ENCODE measurements at places on chromosomes 6 and 20.

- H3K36me3 ChIP-seq: no peaks in the 10 kb centered on the region
- H3K27me3 ChIP-seq: no peaks in the 10 kb centered on the region
- DNase-seq: no peak
- H3K27ac ChIP-seq: no peak overlapping the region
- H3K4me3 ChIP-seq: no peak overlapping the region
- no peaks in the 10 kb centered on the region for H3K4me1 ChIP-seq
Measured at GRCh38 chr6:143961886-143962878, 45.9 kb downstream of the PLAGL1 start.

DNA sequence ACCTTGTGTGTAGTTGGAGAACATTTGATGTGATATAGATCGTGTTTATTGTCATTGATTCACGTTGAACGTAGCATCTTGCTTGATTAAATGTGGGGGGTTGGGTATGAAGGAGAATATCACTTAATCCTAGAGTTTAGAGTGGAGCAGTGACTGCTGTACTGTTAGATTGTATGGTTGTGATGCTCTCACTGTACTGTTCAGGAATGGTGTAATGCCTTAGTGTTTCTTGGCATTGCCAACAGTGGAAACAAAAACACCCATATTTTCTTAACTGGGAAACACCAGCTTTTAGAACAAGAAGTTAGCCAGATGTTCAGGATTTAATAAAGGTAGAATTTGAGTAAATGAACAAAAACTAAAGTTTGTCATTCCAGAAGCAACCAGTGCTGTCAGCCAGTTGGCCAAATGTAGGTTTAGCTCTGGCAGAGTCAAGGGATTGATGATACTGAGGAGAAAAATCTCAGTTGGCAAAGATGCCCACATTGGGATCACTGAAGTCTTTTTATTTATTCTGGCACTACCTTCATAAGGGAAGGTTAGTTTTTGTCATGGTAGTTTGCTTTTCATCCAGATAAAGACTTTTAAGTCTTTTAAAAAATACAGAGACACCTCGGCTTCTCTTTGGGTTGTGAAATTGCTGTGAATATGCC is 129.9 kb downstream of the JARID2 start:
- no peak for DNase-seq
- no peak overlapping the region for H3K27ac ChIP-seq
- H3K27me3 ChIP-seq: no peaks in the 10 kb centered on the region
- peaks cover 4% of the 10 kb centered on the region for H3K36me3 ChIP-seq

DNA sequence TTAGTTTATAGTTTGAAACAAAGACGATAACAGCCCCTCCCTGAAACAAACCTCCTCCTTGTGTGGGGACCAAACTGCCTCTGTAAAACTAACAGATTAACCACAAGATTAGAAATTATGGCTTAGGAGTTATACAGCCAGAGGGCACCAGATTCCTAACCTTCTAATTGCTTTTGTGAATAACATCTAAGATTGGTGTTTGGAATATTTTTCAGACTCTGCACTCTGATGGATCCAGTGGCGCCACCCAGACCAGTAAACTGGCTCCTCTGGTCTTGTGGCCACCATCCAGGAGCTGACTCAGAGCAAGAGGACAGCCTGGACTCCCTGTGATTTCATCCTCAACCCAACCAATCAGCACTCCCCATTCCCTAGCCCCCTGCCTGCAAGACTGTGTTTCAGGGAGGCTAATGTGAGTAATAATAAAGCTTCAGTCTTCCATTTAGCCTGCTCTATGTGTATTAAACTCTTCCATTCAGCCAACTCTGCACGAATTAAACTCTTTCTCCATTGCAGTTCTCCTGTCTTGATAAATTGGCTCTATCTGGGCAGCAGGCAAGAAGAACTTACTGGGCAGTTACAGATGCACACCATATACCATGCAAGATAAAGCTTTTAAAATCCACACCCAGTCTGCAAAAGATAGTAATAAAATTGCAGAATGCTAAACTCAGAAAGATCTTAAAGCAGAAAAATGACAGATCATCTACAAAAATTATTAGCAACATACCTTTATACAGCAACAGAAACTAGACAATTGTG is 58.5 kb upstream of the SLC22A16 start:
- no peak overlapping the region for H3K4me3 ChIP-seq
- no peaks in the 10 kb centered on the region for H3K4me1 ChIP-seq
- H3K36me3 ChIP-seq: no peaks in the 10 kb centered on the region
- no peak for DNase-seq
- H3K27me3 ChIP-seq: no peaks in the 10 kb centered on the region

DNA sequence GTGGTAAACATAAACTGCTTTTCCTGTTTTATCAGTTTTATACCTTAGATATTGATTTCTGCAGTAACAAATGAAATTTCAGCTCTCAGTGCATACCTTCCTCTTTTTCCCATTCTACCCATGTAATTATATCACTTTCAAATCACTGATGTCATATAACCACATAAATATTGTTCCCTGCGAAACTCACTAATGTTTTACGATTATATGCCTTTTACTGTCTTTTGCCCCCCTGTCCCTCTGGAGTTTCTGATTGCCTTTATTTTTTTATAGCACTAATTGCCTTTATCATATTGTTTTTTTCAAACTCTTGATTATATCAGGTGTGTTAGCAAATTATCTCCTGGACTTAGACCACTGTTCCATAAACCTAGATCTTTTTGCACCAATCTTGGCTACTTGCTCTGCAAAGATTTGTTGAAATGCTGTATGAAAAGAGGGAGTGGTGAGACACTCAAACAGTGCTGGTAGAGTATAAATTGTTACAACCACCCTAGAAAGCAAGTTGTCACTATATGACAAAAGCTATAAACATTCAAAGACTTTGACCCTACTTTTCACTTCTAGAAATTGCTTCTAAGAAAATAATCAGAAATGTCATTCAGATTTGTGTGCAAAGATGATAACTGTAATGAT is 29.6 kb upstream of the EDN1 start:
- H3K27ac ChIP-seq: no peak overlapping the region
- no peaks in the 10 kb centered on the region for H3K27me3 ChIP-seq
- no peaks in the 10 kb centered on the region for H3K4me1 ChIP-seq
- no peaks in the 10 kb centered on the region for H3K36me3 ChIP-seq
- no peak for DNase-seq
- H3K4me3 ChIP-seq: no peak overlapping the region

GRCh38 chr6:111601886-111602285 is 3.8 kb downstream of the TRAF3IP2 start:
- no peak overlapping the region for H3K4me3 ChIP-seq
- no peaks in the 10 kb centered on the region for H3K27me3 ChIP-seq
- peaks cover 15% of the 10 kb centered on the region for H3K4me1 ChIP-seq
- H3K27ac ChIP-seq: no peak overlapping the region
- no peaks in the 10 kb centered on the region for H3K36me3 ChIP-seq

DNA sequence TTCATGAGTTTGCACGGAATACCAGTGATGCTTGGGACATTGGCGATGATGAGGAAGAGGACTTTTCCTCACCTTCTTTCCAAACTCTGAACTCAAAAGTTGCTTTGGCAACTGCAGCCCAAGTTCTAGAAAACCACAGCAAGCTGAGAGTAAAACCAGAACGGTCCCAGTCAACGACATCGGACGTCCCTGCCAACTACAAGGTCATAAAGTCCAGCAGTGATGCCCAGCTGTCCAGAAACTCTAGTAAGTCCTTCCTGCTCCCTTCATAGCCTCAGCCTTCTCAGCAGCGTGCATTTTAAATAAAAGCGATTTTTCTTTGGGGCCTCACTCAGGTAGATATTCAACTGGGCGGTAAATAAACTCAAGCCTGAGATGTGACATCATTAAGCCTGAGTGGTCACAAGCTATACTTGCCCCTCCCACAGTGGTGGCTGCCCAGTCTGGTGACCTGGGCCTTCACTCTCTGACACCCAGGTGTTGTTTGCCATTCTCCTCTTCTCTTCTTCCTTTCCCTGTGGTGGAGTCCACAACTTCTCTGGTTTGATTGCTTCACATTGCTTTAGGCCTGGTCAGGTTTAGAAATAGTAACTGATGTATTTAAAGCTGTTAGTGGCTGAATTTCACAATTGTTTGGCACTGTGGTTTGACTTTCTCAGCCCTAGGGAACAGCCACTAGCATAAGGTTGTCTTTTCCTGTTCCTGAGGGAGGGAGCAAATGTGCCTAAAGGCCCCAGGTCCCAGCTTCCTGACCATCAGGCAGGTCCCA is 21.6 kb upstream of the TMEM217 start:
- H3K4me3 ChIP-seq: no peak overlapping the region
- no peaks in the 10 kb centered on the region for H3K4me1 ChIP-seq
- H3K27me3 ChIP-seq: no peaks in the 10 kb centered on the region
- no peak overlapping the region for H3K27ac ChIP-seq

GRCh38 chr6:167442796-167443680 is 118.2 kb downstream of the TTLL2 start:
- no peak for DNase-seq
- no peaks in the 10 kb centered on the region for H3K36me3 ChIP-seq
- no peak overlapping the region for H3K4me3 ChIP-seq
- H3K27me3 ChIP-seq: no peaks in the 10 kb centered on the region
- H3K27ac ChIP-seq: no peak overlapping the region
- no peaks in the 10 kb centered on the region for H3K4me1 ChIP-seq

- H3K36me3 ChIP-seq: no peaks in the 10 kb centered on the region
- no peak for DNase-seq
- no peak overlapping the region for H3K27ac ChIP-seq
Measured at GRCh38 chr20:15071085-15071808, 733.8 kb upstream of the FLRT3 start.

DNA sequence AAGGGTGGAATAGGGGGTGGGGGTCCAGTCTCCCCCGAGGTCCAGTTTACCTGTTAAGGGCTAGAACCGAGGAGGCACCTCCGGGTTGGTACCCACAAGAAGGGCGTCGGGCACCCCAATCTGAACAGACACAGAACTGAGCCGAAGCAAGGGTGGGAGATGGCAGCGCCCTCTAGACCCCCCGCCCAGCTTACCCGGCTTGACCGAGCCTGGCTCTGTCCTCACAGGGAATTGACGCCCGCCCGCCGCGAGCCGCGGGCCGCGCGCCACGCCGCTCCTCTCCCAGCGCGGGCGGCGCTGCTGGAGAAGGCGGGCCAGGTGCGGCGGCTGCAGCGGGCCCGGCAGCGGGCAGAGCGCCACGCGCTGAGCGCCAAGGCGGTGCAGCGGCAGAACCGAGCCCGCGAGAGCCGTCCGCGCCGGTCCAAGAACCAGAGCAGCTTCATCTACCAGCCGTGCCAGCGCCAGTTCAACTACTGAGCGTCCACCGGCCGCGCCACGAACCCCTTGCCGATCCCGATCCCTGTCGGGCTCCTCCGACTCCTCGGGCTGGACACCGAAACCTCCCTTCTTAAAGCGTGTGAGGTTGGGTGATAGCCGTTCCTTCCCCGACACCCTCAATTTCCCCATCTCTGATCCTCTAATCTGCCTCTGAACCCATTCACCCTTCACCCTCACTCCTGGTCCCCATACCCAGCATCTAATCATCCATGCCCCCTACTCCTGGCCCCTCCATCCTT is 5.9 kb downstream of the TP53INP2 start:
- H3K27ac ChIP-seq: peak overlapping the region; percentile 87
- peaks cover 7% of the 10 kb centered on the region for H3K4me1 ChIP-seq
- peak overlapping the region; percentile 75 for H3K4me3 ChIP-seq
- H3K36me3 ChIP-seq: peaks cover 8% of the 10 kb centered on the region
- no peak for DNase-seq

GRCh38 chr20:45340951-45341350 is 7.3 kb downstream of the SDC4 start:
- no peaks in the 10 kb centered on the region for H3K36me3 ChIP-seq
- no peak overlapping the region for H3K4me3 ChIP-seq
- no peaks in the 10 kb centered on the region for H3K4me1 ChIP-seq
- no peak for DNase-seq
- no peaks in the 10 kb centered on the region for H3K27me3 ChIP-seq
- no peak overlapping the region for H3K27ac ChIP-seq

DNA sequence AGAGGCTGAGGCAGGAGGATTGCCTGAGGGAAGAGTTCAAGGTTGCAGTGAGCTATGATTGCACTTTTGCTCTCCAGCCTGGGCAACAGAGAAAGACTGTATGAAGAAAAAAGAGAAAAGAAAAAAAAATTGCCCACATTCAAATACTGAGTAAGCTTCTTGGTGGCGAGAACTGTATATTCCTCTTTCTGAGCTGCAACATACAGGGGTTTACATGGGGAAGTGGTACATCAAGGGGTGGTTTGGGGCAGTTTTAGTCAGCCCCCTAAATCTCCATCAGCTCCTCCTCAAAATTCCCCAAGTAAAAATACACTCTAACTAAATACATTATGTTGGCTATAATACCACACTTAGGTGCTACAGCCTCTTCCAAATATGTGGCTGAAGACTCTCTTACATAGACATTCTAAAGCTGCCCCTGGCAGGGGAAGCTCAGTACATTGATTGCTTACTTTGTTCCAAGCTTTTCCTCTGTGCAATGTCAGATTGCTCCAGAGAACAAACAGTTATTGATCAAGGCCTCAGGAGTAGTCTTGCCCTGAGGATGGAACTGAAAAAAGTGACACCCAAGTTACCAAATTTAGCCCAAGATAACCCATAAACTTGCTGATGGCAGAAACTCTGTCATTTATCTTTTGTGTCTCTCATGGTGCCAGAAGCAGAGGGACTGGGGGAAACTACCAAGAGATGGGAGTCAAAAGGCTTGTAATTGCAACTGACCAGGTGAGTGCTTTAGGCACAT is 107.4 kb upstream of the RIPOR2 start:
- no peak overlapping the region for H3K4me3 ChIP-seq
- no peaks in the 10 kb centered on the region for H3K36me3 ChIP-seq
- H3K4me1 ChIP-seq: peaks cover 32% of the 10 kb centered on the region
- peak overlapping the region; percentile 64 for H3K27ac ChIP-seq
- no peak for DNase-seq

GRCh38 chr6:129242546-129242945 is 359.6 kb downstream of the LAMA2 start:
- no peak for DNase-seq
- H3K27ac ChIP-seq: no peak overlapping the region
- H3K4me1 ChIP-seq: no peaks in the 10 kb centered on the region
- no peaks in the 10 kb centered on the region for H3K36me3 ChIP-seq

DNA sequence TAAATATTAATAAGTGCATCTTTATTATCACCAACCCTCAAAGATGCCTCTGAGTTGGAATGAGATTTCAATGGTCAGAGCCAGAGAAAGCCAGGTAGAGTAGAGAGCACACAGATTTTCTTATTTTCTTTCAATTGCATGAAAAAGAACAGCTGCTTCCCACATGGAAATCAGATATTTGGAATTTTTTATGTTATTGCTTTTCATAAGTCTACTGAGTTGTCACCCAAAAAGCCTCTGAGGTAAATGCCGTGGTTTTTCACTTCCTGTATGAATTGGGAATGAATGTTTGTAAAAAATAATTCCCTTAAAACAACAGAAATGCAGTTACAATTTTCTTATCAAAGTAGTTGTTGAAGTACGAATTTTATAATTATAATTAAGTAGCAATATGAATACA is 563.1 kb downstream of the RFPL4B start:
- no peaks in the 10 kb centered on the region for H3K27me3 ChIP-seq
- no peak for DNase-seq
- H3K36me3 ChIP-seq: no peaks in the 10 kb centered on the region
- H3K27ac ChIP-seq: no peak overlapping the region

GRCh38 chr6:12748411-12748810 is 31.8 kb downstream of the PHACTR1 start:
- no peak overlapping the region for H3K27ac ChIP-seq
- no peaks in the 10 kb centered on the region for H3K27me3 ChIP-seq
- H3K4me1 ChIP-seq: no peaks in the 10 kb centered on the region
- no peak for DNase-seq
- no peaks in the 10 kb centered on the region for H3K36me3 ChIP-seq

All from naive thymus-derived CD4-positive, alpha-beta T cell (primary cell).